ENCODE measurements at places on chromosomes 1 and 21. TPM values are rescaled to one million over a fixed set of nuclear protein-coding genes. Genes with fewer than 3 reads are reported as not detected.

- DNase-seq, result no peak
These were observed 19.3 kb downstream of the ELK4 start for GRCh38 chr1:205612556-205612955.

DNA sequence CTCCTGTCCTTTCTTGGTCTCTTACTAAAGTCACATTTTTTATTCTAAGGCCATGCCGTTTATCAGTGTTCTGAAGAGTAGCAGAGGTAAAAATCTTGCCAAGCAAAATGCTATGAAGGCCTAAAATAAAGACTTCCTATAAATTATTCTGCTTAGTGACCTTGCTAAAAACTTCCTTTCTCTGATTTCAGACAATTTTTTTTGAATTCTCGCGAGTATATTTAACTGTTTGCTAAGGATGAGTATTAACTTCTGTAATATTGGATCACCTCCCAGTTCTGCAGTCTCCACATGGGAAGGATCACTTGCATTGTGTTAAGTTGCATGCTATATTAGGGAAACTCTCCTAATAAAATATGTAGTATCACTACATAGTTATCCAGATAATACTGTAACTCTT lies 123.4 kb upstream of the SNX7 start:
- DNase-seq, result no peak

GRCh38 chr1:209876078-209876800 lies 48.5 kb downstream of the UTP25 start:
- no peak for DNase-seq

DNA sequence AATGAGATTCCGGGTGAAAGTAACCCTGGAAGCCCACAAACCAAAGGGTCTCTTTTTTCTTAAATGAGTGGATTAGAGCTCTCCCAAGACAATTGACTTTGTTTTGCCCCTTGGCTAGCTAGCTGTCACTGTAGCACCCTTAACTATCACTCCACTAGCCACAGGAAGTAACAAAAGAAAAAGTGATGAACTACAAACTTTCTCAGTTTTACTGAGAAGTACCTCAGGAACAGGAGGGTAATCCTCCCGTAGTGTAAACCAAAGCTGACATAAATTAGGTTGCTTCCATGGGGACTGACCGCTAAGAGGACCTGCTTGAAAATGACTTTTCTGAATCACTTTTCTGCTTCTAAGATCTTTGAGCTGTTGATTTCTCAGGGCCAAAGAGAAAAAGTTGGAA lies 240.1 kb downstream of the BARHL2 start:
- DNase-seq, result no peak

GRCh38 chr1:18568489-18568888 lies 62.2 kb upstream of the PAX7 start:
- DNase-seq, result no peak

GRCh38 chr21:31370281-31370892 lies 26.3 kb upstream of the TIAM1 start:
- DNase-seq, result no peak

DNA sequence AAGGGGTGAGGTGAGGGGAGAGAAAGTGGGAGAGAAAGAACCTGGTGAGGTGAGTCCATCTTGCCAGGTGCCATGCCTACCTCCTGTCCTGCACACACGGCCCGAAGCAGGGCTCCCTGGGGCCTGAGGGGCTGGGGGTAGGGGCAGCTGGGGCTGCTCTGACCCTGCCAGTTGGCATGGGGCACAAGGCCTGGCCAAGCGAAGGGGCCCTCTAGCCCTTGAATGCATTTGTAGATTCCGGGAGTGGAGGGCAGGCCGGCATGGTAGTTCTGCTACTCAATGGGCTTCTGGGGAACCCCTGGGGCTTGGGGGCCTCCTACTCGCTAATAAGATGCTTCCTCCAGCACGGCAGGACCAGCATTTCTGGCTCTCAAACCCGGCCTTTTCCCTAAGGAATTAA lies 3.6 kb upstream of the PRDM16 start:
- peak; percentile 28 for DNase-seq

- no peak for DNase-seq
These were observed 15.4 kb downstream of the AHDC1 start for GRCh38 chr1:27588256-27589232.

DNA sequence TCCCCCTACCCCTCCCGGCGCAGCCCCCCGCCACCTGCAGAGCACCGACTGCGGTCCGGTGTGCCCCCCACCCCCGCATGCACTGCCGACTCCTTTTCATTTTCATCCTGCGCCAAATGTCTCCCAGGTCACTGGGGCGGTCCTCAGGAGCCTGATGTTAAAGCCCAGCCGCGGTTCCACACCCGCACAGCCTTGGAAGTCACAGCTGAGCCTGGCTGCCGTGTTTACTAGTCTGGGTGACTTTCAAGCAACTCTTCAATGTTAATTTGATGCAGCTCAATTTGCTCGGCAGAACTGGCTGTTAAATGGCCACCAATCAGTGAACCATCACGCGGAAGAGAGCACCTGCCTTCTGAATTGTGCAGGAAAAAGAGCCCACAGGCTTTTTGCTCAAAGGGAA lies 27.2 kb downstream of the THAP3 start:
- DNase-seq, result no peak

DNA sequence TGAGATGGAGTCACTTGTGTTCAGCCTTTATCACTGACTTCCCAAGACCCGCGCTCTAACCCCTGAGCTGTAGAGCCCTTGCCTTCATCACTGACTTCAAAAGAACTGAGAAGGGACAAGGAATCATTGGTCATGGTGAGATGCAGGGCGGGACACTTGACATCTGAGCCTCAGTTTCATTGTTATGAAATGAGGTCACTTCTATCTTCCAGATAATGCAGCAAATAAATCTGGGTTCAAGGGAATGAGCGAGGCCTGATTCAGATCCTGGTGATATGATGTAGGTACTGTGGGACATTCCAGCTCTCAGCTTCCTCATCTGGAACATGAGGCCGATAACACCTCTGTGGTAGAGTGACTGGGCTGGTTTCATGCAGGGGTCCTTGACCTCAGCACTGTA lies 13.8 kb downstream of the KAZN start:
- DNase-seq, result no peak

DNA sequence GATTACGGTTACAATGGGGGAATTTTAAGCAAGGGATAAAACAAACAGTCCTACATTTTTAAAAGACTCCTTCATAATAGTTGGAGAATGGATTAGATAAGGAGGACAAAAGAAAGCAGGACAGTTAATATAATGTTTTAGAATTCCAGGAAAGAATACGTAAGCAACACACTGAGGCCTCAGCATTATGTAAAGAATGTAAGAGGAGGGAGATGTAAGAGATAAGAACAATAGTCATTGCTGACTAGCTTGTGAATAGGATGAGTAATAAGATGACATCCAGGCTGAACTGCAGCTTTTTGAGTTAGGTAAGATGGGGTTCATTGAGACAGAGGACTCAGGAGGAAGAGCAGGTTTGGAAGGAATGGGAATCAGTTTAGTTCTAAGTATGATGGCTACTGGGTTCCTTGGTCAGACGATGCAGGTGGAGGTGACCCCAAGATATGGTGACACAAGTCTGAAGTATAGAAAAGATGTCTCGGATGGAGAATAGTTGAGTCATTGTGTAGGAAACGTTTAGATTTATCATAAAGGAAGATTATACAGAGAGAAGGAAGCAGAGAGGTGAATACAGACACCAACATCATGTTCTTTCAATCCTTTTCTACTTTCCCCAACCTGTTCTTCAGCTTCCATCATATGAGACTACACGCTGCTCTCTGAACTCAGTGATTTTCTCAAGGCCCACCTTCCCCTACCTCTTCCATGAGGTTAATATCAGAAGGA lies 372.8 kb downstream of the PTBP2 start:
- DNase-seq, result no peak

- DNase-seq, result no peak
These were observed 3.8 kb upstream of the C2CD4D start for GRCh38 chr1:151843398-151843797.

- DNase-seq, result no peak
These were observed 66.5 kb downstream of the SH3BGR start for GRCh38 chr21:39518055-39518846.

- no peak for DNase-seq
These were observed 617.8 kb downstream of the LTN1 start for GRCh38 chr21:28374881-28375280.

- DNase-seq, result no peak
These were observed 19.5 kb upstream of the CREG1 start for GRCh38 chr1:167573035-167573434.

DNA sequence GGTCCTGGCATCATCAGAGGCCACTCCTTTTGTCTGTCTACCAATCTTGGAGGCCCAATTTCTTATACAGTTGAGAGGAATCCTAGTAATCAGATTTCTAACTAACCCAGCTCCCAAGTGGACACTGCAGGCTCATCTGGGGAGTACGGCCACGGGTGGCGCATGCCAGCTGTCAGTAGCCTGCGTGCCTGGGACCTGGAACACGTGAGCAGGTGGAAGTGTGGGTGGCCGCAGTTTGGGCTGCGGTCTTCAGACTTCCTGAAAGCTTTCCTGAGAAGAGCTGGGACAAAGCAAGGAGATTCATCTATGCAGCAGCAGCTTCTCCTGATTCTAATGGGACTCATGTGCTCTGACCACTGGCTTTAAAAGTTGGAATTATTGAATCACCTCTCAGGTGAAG lies 12.4 kb downstream of the ADORA3 start:
- no peak for DNase-seq

DNA sequence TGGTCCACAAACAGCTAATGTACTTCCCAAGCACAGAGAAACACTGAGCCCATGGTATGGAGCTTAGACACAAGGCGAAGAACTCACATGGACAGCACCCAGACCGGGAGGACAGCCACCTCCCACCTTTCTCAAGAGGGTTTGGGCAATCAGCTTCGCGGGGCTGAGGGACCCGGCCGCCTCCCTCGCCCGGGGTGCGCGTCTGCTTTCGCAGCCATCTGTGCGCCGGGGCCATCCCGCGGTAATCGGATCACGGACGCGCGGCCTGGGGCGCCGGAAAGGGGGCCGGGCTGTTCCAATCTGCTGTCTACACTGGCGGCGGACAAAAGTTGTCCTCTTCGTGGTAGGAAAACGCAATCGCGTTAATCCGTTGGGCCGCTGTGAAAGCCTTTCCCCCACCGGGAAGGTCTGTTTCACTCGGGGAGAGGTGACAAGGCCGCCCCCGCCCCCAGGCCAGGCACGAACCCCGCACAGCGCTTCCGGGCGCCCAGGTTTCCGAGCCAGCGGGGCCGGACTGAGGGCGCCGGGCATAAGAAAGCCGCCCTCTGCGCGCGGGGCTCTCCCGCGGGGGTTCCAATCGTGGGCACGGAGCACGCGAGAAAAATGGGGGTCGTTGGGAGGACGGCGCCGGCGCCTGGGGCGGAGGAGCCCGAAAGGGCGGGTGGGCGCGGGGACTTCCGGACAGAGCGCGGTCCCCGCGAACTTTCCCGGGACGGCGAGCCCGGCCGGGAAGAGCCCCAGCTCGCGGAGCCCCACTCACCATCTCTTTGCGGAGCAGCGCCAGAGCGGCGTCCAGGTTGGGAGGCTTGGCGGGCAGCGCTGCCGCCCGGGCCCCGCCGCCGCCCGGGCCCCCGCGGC lies 664 bp downstream of the FAM89A start:
- DNase-seq, result peak; percentile 67

GRCh38 chr1:201742955-201743805 lies 85.8 kb upstream of the IPO9 start:
- no peak for DNase-seq

DNA sequence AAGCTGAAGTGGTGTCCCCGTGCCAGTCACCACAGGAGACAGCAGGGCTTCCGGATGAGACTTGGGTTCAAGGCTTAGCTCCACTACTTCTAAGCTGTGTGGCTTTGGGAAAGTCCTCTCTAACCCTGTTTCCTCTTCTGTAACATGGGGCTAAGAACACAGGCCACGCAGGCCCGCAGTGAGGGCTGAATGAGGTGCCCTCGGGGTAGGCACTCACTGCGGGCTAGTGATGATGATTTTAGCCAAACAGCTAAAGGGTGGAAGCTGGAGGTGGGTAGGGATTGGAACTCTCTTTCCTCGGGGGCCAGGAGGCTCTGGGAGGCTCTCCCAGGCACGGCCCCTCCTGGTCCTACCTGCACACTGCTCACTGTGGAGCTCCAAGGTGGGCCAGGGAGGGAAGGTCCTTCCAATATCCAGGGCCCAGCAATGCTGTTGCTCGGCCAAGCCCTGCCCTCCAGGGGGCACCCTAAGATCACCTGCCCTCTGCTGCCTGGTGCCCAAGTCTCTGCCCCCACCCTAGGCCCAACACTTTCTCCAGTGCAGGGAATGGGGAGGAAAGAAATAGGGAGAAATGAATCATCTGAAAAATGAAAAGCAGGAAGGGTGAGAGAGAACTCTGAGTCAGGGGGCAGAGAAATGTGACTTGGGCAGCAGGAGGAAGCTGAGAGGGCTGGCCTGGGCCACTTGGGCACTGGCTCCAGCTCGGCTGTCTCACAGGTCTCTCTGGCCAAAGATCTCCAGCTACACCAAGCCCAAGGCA lies 19.2 kb upstream of the EVA1B start:
- peak; percentile 70 for DNase-seq

DNA sequence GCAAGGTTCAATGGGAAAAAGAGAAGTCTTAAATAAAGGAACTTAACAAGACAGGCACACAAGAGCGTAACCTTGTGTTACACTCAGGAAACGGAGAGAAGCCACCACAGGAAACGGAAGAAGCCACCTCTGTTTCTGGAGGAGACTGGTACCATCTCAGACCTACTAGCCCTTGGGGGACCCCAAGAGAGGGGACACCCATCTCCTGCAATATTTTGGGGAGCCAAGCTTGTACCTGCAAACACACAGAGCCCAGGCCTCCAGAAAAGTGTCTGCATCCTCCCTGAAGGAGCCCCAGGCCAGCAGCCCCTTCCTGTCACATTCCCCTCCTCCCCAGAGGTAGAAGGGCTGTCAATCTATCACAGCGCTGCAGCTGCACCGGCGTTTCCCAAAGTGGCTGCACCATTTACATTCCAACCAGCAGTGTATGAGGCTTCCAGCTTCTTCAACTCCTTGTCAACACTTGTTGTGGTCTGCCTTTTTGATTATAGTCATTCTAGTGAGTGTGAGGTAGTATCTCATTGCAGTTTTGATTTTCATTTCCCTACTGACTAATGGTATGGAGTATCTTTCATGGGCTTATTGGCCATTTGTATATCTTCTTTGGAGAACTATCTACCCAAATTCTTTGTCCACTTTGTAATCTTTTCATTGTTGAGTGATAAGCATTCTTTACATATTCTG lies 23.0 kb upstream of the PADI1 start:
- DNase-seq, result no peak

DNA sequence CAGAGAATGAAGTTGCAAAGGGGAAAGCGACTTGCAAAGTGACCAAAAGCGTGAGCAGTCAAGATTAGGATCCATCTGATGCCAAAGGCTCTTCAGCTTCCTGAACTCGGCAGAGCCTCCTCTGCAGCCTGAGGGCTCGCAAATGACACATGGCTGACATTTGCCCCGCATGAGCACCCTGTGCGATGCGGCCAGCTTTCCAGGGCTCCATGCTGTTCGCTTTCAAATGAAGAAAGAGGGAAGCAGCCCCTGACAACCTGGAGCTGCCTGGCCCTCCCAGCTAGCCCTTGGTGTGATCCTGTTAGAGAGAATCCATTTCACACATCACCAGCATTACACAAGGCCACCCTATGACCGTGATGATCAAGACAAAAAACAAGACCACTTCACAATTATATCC lies 20.2 kb upstream of the FAM131C start:
- DNase-seq, result no peak

MAP10 gene
- 2.6 TPM for total RNA-seq

OR2G6 gene
- not detected for total RNA-seq

KRTAP19-4 gene
- not detected for total RNA-seq

ARTN gene
- total RNA-seq, result 0.27 TPM

AHCTF1 gene
- total RNA-seq, result 36.0 TPM

DHRS3 gene
- total RNA-seq, result 135 TPM

ZMYND12 gene
- 2.8 TPM for total RNA-seq

CELSR2 gene
- 7.2 TPM for total RNA-seq

CLCN6 gene
- 29.2 TPM for total RNA-seq

MYBPH gene
- total RNA-seq, result not detected

GJC2 gene
- total RNA-seq, result 6.0 TPM

SELE gene
- total RNA-seq, result 0.38 TPM

CD164L2 gene
- 6.8 TPM for total RNA-seq

ABCG1 gene
- total RNA-seq, result 74.9 TPM
